ENCODE measurements at places on chromosomes 1 and 21. TPM values are rescaled to one million over a fixed set of nuclear protein-coding genes. Genes with fewer than 3 reads are reported as not detected.

- no peak for DNase-seq
These were observed 8.7 kb downstream of the PLEKHA6 start for GRCh38 chr1:204350857-204351573.

OR6N1 gene
- not detected for total RNA-seq

BEND5 gene
- 5.6 TPM for total RNA-seq

DNA sequence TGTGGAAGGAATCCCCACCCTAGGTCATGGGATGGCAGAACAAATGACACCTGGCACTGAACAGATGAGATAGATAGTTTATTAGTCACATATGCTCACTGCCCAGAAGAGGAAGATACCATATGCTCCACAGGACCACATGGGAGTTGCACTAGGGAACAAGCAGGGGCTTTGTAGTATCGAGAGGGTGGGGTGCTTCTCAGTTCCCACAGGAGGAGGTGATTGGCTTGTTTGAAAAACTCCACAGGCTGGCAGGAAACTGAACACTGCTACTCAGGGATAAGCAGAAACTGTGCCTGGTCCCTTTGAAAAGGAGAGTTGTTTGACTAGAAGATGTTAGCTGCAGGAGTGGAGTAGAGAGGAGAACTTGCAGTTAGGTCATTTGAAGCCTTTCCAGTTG is 31.9 kb upstream of the RXRG start:
- no peak for DNase-seq

- DNase-seq: no peak
These were observed 132.4 kb downstream of the EDEM3 start for GRCh38 chr1:184622136-184622823.

MNDA gene
- 0.35 TPM for total RNA-seq

ANKRD34A gene
- total RNA-seq: 1.9 TPM

MTX1 gene
- total RNA-seq: 25.1 TPM

DNA sequence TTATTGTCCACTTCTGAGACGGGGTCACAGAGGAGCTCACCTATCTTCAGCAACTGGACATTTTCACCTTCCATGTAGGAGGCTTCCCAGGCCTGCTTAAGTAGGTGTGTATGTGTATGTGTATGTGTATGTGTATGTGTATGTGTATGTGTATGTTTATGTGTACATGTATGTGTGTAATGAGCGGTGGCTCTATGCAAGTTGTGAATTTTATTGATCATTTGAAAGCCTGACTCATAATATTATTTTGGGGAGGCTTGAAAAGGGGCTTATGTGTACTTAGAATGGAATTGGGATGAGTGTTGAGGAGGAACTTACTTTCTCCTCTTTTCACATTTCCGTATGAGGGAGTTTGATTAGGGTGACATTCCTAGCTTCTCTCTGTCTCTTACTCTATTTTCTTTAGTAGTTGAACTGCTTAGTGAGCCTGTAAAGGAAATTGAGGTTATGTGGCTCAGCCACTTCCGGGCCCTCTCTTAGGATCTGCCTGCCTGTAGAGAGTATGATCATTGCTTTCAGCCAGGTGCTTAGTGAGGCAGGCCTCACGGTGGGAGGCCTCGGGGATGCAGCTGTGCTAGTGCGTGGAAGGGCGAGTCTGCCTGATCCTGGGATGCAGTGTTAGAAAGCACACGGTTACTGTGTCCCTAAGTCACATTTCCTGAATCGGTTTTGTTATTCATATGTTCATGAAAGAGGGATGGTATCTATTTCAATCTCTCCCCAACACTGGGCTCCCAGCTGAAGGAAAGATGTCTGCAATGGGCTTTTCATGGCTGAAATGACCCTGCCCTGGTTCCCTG is 61.0 kb downstream of the IER5 start:
- DNase-seq: peak; percentile 67

Data from T-cell (primary cell).